Caco-2 (cell line): ENCODE measurements at places on chromosomes 4 and X.
A peak's percentile ranks its signal among the peaks of the same experiment; 100 is the strongest.

DNA sequence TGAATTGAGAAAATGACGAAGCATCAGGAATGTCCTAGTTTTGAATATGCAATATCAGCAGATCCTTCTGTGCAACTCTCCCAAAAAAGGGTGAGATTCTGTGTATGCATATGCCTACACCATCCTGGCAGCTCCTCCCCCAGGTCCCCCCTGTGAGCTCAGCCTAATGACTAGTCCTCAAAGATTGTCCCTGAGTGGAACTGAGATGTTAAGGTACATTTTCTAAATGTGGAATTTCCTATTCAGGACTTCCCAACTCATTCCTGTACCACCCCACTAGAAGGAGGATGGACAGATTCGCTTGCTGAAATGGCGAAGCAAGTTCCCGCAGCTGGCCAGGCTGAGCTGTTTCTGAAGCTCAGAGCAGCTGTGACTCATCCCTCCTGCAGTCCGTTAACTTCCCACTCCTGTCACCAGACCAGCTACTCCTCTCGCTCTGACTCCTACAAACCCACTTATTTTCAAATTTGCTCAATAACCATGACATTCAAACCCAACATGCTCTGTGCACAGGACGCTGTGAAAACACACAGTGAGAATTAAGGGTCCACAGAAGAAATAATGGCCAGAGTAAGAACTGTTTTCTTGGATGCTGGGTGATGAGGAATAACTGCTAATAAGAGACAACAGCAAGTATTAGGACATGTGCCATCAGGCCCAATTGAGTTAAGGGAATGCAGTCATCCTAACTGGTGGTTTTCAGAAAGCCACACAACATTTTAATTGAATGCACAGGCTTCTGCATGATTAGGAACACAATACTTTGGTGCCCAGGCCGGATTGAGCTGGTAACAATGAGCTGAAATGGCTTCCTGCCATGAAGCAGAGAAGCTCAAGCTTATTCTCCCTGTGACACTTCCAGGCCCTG lies 40.0 kb upstream of the IRF2 start:
- DNase-seq, result no peak

DNA sequence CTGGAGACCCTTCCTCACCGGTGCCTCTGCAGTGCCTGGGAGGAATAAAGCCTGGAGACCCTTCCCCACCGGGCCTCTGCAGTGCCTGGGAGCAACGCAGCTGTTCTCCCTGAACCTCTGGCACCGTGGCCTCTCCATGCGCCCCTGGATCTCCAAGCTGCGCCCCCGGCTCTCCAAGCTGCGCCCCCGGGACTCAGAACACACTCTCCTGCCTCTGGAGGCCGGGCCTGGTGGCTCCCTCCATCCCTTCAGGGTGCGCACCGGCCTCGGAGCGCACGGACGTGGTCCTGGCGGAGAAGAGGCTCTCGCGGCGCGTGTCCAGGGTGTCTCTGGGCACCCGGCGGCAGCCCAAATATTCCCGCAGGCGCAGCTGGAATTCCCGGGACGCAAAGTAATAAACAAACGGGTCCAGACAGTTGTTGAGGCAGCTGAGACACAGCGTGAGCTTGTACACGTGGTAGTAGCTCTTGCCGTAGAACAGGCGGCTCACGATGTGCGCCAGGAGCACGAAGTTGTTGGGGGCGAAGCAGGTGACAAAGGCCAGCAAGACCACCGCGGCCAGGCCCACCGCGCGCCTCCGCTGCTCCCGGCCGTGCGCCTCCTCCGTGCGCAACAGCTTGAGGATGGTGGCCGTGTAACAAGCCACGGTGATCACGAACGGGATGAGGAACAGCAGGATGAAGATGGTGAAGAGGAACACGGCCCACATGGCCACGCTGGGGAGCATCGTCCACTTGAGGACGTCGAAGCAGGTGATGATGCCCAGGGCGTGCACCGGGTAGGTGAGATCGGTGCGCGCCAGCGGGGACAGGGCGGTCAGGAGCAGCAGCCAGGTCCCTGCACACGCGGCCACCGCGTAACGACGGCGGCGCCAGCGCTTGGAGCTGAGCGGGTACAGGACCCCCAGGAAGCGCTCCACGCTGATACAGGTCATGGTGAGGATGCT lies 12.8 kb upstream of the ASMTL start:
- DNase-seq, result no peak

GRCh38 chr4:140826701-140827027 lies 70.5 kb upstream of the TBC1D9 start:
- DNase-seq, result no peak

DNA sequence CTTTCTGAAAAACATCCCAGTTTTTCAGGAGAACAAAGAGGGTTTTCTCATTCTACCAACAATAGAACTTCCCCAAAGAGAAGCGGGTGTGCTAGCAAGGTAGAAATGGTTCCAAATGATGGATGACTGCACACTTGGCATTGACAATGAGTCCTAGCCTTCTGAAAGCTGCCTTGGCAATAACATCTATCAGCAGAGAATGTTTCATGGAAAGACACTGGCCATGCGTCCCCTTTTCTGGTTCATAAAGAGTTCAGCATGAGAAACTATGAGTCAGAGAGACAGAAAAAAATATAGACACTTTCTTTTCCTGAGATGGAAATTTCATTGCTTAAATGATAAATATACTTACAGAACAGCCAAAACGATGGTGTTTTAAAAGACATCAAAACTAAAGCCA lies 236.9 kb upstream of the PRKX start:
- no peak for DNase-seq

DNA sequence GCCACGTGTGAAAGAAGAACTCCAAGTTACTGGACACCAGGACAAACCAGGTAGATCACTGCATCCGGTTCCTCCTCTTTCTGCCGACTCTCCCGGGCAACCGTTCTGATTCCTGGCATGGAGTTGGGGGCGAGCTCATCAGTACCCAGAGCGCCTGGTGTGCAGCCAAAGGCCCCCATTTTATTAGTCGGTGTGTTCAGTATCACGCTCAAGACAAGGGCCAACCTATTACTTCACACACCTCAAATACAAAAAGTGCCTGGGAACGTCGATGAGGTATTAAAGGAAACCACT lies 2.8 kb upstream of the CTBP1 start:
- no peak for DNase-seq

- DNase-seq, result no peak
Measured at GRCh38 chrX:45198706-45199105, 2.0 kb downstream of the DIPK2B start.

GRCh38 chrX:105648732-105649131 lies 173.6 kb upstream of the NRK start:
- no peak for DNase-seq

GRCh38 chr4:12645732-12646131 lies 838.4 kb downstream of the RAB28 start:
- DNase-seq, result no peak

DNA sequence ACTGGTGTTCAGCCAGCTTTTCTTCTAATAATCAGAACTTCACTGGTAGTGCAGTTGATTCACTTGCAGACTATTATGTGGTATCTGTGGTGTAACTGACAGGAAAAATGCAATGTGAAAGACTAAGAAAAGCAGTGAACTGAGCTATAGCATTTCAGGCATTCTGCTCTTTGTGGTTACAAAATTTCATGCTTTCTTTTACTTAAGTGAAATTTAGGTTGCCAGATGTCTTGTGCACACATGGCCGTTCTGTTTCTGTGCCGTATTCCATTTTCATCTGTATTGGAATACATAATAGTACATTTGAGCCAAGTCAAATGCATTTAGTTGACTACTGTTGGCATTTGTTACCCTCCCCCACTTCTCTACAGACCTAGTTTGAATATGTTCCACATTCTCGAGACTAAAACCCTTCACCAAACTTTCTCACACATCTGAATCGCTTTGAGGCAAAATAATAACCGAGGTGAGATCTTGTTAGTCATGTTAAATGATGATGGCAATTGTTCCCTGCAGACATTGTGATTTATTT lies 8.2 kb downstream of the RTL3 start:
- no peak for DNase-seq

- DNase-seq, result no peak
Measured at GRCh38 chr4:121189326-121190215, 25.4 kb upstream of the TNIP3 start.

GRCh38 chr4:88975958-88976774 lies 80.8 kb downstream of the FAM13A start:
- no peak for DNase-seq

GRCh38 chr4:155530290-155530689 lies 136.4 kb upstream of the GUCY1A1 start:
- no peak for DNase-seq

DNA sequence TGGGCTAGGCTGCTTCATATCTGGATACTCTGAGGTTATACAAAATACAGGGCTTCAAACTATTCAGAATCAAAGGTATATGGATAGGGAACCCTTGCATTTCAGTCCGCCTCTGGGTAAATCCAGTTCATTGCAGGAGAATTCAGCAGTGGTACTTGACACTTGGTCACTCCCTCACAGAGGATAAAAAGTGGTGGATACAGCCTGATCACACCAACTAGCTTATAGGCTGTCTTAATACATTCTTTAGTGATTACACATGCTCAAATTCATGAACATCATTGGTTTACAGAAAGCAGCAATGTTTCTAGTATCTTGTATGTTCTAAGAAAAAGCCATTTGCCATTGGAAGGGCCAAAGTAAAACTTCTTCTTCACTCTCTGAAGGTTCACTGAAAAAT lies 104.8 kb upstream of the PDE5A start:
- no peak for DNase-seq

GRCh38 chrX:45954026-45954425 lies 591.2 kb downstream of the ZNF674 start:
- no peak for DNase-seq

DNA sequence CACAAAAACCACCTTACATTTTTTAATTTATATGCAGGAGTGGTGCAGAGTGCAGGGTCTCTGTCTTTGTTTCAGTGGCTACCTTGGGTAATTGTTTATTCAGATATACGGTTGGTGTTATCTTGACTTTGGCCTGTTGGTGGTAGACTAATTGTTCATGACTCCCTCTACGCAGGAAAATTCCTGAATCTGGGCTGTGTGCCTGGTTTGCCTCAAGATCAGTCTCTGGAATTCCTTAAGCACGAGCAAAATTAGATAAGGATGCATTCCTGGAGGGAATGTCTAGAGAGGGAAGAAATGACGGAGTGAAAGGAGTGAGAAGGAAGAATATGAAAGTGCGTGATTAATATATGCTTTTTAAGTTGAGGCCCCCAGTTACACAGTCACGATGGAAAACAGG lies 576.9 kb upstream of the PCDH10 start:
- no peak for DNase-seq

DNA sequence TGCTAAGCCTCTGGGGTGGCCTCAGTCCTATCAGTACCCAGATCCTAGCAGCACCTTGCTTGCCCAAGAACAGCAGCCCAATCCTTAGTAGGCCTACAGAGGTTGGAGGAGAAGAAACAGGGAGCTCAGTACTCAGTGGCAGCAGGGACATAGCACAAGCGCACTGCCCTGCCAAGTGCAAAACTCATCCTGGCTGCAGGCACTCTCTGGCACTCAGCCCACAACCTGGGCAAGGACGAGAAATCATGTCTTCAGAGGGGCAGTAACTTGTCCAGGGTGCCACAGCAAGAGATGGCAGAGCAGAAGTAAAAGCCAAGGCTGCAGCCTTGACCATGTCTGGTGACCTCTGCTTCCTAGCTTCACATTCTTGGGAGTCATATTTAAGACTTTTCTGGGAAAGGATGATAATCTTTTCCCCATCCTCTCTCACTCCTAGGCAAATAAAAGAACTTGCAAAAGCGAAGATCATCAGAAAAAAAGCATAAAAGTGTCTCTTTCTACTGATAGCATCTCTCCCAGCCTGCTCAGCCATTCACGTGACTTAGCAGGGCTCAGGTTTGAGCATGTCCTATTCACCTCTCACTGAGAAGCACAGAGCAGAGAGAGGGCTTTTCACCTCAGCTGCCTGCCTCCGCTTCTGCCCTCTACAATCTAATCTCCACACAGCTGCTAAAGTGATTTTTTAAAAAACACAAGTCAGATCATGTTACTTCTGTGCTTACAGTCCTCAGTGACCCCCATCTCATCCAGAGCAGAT lies 37.2 kb upstream of the MAGEA4 start:
- DNase-seq, result no peak

DNA sequence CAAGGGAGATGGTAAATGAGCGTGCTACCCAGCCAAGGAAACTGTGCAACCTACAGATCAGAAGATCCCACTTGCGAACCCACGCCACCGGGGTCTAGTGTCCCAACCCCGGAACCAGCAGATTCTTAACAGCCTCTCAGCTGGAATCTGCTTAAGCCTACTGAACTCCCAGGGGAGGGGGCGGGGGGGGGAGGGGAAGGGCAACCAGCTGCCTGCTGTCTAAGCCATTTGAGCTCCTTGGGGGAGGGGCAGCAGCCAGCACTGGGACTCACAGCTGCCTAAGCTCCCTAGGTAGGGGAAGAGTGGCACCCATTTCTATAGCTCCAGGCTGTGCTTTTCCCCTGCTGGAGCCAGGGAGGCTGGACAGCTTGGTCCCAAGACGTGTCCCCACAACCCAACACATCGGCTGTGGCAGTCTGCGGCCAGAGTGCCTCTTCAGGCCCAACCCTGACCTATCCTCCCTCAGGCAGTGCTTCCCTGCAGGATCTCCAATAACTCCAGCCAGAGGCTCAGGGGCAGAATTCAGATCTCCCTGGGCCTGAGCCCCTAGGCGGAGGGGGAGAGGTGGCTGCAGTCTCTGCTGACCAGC lies 289.2 kb downstream of the LDB2 start:
- DNase-seq, result no peak

GRCh38 chr4:8427761-8428287 lies 12.7 kb downstream of the ACOX3 start:
- DNase-seq, result no peak

DNA sequence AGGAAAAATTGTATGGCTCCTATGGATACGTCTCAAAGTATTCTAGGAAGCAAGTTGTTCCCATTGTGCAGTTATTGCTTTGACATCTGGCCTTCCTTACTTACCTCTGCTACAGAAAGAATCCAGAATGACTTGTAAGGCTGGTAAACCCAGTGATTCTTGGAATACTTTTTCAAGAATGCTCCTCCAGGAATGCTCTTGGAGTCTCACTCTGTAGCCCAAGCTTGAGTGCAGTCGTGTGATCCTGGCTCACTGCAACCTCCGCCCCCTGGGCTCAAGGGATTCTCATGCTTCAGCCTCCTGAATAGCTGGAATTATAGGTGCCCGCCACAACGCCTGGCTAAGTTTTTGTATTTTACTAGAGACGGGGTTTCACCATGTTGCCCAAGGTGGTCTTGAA lies 38.1 kb downstream of the GAB1 start:
- peak; percentile 53 for DNase-seq
